ENCODE measurements at places on chromosomes 5 and 9.

DNA sequence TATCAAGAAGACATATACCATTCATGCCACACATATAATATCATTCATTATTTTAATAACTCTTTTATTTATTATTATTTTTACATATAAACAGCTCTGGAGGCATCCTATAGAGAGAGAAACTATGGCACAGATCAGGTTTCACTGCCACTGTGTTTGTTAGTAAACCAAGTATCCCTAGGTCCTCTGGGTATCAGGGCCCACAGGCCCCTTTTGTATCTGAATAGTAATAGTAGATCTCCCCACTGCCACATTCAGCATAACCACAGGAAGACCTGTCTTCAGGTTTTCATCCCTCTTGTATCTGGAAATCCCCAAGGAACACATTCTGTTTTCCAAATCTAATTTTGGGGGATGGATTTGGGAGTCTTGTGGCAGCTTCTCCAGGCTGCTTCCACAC, 94.0 kb downstream of the SPATA31D1 start:
- no peak for DNase-seq

DNA sequence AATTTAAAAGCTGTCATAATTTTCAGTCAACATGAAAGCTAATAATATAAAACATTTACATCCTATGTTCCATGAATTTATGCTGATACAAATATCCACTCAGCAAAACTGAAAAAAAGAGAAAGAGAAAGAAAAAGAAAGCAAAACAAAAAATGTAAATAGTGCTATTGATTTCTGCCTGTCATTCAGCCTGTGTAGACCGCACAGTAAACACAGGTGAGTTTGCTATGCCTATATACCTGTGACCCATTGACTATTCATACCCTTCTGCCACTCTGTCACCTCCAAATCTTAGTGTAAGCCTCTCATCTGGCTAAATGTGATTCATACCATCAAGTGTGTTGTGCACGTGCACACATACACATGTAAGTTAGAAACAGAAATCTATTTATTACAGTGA, 359.0 kb upstream of the RORB start:
- DNase-seq: no peak

- DNase-seq: no peak
Measured at GRCh38 chr9:125911861-125912644, 164.9 kb downstream of the PBX3 start.

GRCh38 chr5:158429564-158429963, 570.6 kb upstream of the CLINT1 start:
- no peak for DNase-seq

GRCh38 chr5:152505442-152506042, 100.5 kb upstream of the NMUR2 start:
- DNase-seq: peak; percentile 81

- peak; percentile 55 for DNase-seq
Measured at GRCh38 chr5:174608631-174609097, 115.7 kb upstream of the MSX2 start.

- DNase-seq: no peak
Measured at GRCh38 chr9:2336055-2336454, 285.5 kb upstream of the VLDLR start.

- DNase-seq: no peak
Measured at GRCh38 chr9:78383130-78383529, 86.2 kb downstream of the PSAT1 start.

DNA sequence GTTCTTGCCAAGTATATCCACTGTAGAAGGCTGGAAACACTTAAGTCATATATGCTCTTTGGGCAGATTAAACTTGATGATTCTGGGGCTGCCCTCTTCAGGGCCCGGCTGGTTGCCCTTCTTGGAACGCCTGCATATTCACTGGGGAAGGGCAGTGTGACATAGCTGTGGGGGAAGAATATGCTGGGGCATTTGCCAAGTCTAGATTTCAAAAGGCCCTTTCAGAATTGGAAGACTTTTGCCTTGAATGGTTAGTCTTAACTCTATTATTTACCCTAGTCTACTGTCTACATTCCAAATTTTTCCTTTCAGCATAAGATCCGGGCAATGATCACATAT, 161.2 kb upstream of the PITX1 start:
- DNase-seq: peak; percentile 11

GRCh38 chr9:118324706-118325105, 620.5 kb downstream of the TLR4 start:
- no peak for DNase-seq

- no peak for DNase-seq
Measured at GRCh38 chr5:132641241-132641723, 16.7 kb upstream of the IL13 start.

GRCh38 chr5:56019306-56020272, 24.8 kb upstream of the IL6ST start:
- DNase-seq: no peak

DNA sequence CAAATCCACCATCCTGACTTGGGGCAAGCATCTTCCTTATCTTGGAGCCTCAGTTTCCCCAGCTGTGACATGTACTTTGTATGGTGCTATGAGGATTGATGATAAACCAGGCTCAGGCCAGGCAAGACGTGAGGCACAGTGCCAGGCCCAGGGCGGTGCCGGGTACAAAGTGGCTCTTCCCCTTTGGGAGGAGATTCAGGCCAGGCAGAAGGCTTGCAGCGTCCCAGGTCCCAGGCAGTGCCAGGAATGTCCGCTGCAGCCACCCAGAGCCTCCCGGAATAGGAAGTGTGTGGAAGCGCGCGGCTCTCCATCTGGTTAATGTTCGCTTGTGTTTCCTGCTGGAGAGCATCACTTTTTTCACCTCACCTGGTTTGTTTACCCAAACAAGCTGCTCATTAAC, 12.6 kb upstream of the DENND1A start:
- DNase-seq: no peak

DNA sequence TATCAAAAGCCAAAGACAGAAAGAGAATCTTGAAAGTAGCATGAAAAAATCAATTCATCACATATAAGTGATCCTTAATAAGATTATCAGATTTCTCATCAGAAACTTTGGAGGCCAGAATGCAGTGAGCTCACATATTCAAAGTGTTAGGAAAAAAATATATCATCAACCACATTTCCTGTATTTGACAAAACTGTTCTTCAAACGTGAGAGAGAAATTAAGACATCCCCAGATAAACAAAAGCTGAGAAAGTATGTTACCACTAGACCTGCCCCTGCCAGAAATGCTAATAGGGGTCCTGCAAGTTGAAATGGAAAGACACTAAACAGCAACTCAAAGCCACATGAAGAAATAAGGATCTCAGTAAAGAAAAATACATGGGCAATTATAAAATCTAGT, 29.9 kb downstream of the HACD4 start:
- no peak for DNase-seq

- no peak for DNase-seq
Measured at GRCh38 chr9:136741883-136742571, 713 bp downstream of the LCN10 start.

GRCh38 chr5:124932791-124933600, 186.6 kb upstream of the ZNF608 start:
- DNase-seq: peak; percentile 59

GRCh38 chr5:105968981-105969380, 1701.8 kb downstream of the EFNA5 start:
- DNase-seq: peak; percentile 45

DNA sequence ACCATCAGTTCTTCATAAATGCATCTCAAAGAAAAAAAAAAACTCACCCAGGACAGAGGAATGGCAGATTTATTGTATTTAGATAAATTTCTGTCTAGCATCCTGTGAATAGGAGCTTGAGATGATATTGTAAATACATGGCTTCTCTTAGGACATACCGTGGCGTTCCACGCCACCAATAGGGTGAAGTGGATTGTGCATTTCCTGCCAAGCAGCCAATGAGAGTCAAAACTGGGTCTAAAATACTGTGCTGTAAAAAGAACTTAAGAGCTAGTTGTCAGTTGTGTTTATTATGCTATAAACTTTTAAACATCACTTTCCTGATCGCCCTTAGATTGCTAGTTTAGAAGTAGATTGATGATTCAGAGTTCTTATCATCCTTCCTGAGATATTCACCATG, 20.9 kb upstream of the TRPM6 start:
- no peak for DNase-seq

DNA sequence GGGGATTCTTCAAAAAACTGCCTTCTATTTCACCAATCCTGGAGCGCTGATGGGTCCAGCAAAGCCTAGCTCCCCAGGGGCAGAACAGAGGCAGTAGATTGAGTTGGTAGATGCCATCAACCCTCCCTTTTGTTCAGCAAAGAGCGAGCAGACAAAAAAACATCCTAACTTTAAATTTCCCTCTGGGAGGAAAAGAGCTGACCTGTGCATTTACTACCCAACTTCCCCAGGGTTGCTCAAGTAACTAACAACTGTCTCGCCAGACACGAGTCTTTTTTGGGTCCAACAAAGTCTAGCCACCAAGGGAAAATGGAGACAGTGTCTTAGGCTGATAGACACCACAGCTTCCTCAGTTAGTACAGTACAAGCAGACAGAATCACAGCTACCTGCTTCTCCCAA, 476.3 kb upstream of the GRIA1 start:
- DNase-seq: no peak

GRCh38 chr9:117245175-117245829, 169.6 kb downstream of the ASTN2 start:
- DNase-seq: no peak

- no peak for DNase-seq
Measured at GRCh38 chr5:175329976-175330375, 114.0 kb downstream of the DRD1 start.

DNA sequence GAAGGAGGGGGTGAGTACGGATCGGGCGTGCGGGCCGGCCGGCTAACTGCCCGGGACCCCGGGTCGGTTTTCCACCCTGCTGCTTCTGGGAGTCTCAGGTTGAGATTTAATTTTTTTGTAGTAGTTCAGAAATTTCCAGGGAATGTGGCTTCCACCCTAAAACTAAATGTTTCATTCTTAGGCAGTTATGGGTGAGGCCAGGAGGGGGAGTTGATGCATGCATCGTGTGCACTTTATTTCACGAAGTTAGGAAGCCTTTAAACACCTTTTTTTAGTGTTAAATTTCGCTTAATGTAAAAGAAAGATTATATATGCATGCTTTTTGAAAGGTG, 905 bp downstream of the CDK9 start:
- peak; percentile 22 for DNase-seq

- DNase-seq: peak; percentile 72
Measured at GRCh38 chr9:125233678-125234077, 7.5 kb downstream of the HSPA5 start.

- DNase-seq: no peak
Measured at GRCh38 chr5:3658929-3659328, 63.3 kb downstream of the IRX1 start.

DNA sequence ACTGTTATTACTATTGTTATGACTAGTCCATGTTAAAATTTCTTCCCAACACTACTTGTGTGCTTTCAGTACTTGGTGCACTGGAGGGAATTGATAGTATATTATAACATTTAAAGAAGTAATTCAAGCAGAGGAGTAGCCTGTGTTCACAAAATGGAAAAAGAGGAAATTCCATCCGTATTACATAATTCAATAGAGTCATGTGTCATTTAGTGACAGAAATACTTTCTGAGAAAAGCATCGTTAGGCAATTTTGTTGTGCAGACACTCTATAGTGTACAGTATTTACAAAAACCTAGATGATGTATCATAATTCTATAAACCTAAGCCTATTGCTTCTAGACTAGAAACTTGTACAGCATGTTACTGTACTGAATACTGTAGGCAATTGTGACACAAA, 78.3 kb upstream of the PCSK5 start:
- no peak for DNase-seq

DNA sequence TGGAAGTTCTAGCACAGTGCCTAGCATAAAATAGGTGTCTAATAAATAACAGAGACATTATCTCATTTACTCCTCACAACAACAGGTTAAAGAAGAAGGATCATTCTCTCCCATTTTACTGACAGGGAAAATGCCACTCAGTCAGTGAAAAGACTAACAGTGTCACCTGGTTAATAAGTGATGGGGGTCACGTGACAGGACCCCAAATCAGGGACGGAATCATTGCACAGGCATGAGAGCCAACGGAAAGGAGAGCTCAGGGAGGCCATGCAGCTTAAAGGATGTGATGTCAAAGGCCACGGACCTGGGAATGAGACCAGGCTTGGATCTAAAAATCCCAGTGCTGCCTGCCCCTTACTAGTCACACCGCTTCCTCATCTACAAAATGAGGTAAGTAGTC, 101.2 kb downstream of the BNC2 start:
- no peak for DNase-seq

DNA sequence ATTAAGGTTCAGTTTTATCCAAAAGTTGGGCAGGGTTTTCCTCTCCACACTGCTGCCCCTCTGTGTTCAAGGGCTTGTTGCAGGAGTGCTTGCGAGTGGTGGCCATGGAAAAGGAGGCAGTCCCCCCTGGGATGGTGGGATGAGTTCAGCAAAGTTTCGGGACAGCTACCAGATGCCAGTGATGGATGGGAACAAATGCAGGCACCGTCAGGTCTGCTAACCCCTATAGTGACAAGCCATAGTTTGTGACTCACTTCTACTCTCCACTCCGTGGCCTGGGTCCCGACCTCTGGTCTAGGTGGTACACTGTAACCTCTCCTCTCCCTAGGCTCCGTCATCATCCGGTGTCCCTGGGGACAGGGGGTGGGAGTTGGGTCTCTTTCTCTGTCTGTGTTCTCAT, 3.8 kb upstream of the RNF14 start:
- DNase-seq: no peak

GRCh38 chr9:105385381-105385985, 62.4 kb upstream of the FSD1L start:
- DNase-seq: peak; percentile 36

- no peak for DNase-seq
Measured at GRCh38 chr5:137209232-137209809, 289.8 kb downstream of the SPOCK1 start.

- DNase-seq: peak; percentile 13
Measured at GRCh38 chr9:17578911-17579793, at the start of gene SH3GL2. Gene SH3GL2, plus strand, starts transcription at chr9:17579066.

- no peak for DNase-seq
Measured at GRCh38 chr9:106911951-106912350, 49.0 kb downstream of the ZNF462 start.

DNA sequence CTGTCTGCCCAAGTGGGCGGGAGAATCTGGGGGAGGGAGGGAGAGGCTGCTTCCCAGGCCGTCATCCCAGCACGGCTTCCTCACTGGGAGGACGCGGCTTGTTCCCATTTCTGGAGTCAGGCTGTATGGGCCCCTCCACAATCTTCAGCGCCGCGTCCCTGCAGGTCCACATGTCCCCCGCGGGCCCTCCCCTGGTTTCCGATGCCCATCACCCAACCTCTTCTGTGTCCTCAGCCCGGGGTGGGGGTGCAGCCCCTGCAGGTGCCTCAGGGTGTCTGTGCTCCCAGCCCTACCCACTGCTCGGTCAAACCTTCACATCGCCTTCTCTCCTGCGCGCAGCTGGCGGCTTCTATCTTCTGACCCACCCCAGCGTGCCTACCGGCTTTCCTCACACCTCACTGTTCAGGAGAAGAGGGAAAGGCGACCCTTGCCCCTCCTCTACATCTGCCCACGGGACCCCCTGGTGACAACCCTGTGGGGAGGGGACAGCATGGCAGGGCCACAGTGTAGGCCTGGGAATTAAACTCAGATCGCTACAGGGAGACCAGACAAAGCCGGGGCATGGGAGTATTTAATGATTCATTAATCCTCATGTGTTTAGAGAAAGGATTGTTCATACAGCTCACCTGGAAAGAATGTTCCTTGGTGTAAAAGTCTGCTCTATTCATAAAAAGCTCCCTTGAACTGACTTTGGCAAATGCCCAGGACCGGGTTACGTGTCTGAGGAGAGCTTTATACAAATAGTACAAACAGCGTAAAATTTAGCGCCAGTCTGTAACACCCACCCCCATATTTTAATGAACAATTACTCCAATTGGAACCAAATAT, 145.1 kb downstream of the IRX1 start:
- DNase-seq: peak; percentile 85

- DNase-seq: no peak
Measured at GRCh38 chr5:109779036-109779735, 89.5 kb downstream of the MAN2A1 start.

Data from MCF 10A (cell line).